ENCODE measurements at places on chromosomes 6 and 20.

DNA sequence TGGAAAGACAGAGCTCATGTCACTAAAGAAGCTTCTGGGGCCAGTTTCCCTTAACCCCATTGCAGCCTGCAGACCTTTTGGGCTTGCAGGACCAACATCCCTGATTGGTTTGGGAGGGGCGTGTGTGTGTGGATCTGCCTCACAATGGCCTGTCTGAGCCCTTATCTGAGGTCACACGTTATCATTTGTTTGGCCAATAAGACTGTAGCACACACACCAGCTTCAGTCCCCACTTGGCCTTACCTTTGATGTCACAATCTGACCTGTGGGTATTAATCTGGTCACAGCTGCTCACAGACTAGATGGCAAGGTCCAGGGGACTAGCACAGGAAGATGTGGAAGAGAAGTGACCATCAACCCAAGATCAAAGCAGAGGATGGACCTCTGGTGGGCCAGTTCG, at the start of gene SCP2D1:
Gene SCP2D1, plus strand, starts transcription at position 301 of the 400 bp plus-strand sequence. Its CDS starts 33 bp downstream, at position 334.
- H3K27me3 ChIP-seq, result no peaks in the 10 kb centered on the region
- H3K4me3 ChIP-seq, result no peak within 1 kb of the TSS
- no peak within 1 kb of the TSS for H3K27ac ChIP-seq

- H3K36me3 ChIP-seq, result peaks cover 45% of the 10 kb centered on the region
- DNase-seq, result no peak
- H3K4me1 ChIP-seq, result no peaks in the 10 kb centered on the region
- no peak overlapping the region for H3K4me3 ChIP-seq
Measured at GRCh38 chr6:44399991-44400390, 12.5 kb downstream of the CDC5L start.

DNA sequence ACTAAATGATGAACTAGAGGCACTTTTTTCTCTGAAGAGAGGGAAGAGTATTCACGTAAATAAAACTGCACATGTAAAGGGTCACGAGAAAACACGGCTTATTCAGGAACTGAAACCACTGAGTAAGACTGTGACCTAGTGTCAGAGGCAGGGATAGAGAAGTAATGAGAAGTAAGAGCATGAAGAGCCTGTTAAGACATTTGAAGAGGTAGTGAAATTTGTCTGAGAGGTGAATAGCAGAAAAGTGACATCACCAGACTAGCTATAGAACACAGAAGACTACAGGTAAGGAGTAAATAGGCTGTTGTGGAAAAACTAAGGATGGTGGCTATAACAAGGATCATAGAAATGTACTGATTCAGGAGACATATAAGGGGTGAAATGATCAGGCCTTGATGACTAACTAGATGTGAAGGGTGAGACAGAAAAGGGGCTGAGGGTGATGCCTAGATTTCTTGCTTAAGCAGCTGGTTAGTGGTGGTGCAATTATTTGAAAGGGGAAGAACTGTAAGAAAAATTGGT, 76.8 kb downstream of the REV3L start:
- no peak for DNase-seq
- H3K4me3 ChIP-seq, result no peak overlapping the region
- H3K27ac ChIP-seq, result no peak overlapping the region
- no peaks in the 10 kb centered on the region for H3K4me1 ChIP-seq
- H3K36me3 ChIP-seq, result peaks cover 35% of the 10 kb centered on the region
- no peaks in the 10 kb centered on the region for H3K27me3 ChIP-seq

- no peak overlapping the region for H3K27ac ChIP-seq
- no peaks in the 10 kb centered on the region for H3K4me1 ChIP-seq
- H3K27me3 ChIP-seq, result no peaks in the 10 kb centered on the region
- DNase-seq, result no peak
- no peak overlapping the region for H3K4me3 ChIP-seq
- H3K36me3 ChIP-seq, result no peaks in the 10 kb centered on the region
Measured at GRCh38 chr20:40414843-40415615, 274.0 kb downstream of the MAFB start.

DNA sequence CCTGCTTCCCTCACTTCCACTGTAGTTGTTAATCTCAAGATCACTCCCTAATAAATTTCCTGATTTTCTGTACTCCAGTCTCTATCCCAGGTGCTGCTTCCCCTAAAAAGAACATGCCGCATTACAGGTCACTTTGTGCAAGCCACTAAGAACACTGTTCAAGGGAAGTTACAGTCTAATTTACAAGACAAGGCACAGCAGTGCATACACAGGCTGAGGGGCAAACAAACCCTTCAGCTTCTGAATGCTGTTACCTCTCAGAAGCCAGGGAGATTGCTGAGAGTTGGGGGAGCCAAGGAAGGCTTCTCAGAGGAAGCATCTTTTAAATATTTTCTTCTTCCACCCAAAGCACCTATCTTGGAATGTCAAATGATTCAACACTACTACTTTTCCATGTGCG, 445.3 kb upstream of the FLRT3 start:
- DNase-seq, result no peak
- no peaks in the 10 kb centered on the region for H3K36me3 ChIP-seq
- no peaks in the 10 kb centered on the region for H3K4me1 ChIP-seq
- H3K27me3 ChIP-seq, result no peaks in the 10 kb centered on the region
- H3K27ac ChIP-seq, result no peak overlapping the region

DNA sequence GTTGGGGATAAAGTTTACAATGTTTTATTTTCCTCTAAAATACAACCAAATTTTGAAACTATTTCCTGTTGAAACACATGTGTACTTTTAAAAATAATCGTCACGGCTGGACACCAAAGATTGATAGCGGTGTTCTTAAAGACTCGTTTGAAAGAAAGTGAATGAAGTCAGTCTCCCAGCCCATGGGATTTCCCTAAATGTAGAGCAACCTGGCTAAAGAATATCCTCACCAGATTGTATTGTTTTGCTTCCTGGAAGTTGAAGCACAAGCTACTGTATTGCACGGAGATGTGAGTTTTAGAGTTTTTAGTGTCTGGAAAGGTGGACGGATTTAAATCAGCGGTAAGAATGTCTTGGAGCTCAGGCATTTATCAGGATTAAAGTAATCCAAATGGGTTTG, 189.5 kb downstream of the THBS2 start:
- no peak overlapping the region for H3K27ac ChIP-seq
- no peak overlapping the region for H3K4me3 ChIP-seq
- no peak for DNase-seq
- H3K36me3 ChIP-seq, result no peaks in the 10 kb centered on the region
- H3K27me3 ChIP-seq, result no peaks in the 10 kb centered on the region
- no peaks in the 10 kb centered on the region for H3K4me1 ChIP-seq

GRCh38 chr20:47283411-47283810, 73.1 kb downstream of the ZMYND8 start:
- no peak for DNase-seq
- peaks cover 5% of the 10 kb centered on the region for H3K4me1 ChIP-seq
- H3K27me3 ChIP-seq, result no peaks in the 10 kb centered on the region
- no peak overlapping the region for H3K27ac ChIP-seq
- peaks cover 44% of the 10 kb centered on the region for H3K36me3 ChIP-seq

DNA sequence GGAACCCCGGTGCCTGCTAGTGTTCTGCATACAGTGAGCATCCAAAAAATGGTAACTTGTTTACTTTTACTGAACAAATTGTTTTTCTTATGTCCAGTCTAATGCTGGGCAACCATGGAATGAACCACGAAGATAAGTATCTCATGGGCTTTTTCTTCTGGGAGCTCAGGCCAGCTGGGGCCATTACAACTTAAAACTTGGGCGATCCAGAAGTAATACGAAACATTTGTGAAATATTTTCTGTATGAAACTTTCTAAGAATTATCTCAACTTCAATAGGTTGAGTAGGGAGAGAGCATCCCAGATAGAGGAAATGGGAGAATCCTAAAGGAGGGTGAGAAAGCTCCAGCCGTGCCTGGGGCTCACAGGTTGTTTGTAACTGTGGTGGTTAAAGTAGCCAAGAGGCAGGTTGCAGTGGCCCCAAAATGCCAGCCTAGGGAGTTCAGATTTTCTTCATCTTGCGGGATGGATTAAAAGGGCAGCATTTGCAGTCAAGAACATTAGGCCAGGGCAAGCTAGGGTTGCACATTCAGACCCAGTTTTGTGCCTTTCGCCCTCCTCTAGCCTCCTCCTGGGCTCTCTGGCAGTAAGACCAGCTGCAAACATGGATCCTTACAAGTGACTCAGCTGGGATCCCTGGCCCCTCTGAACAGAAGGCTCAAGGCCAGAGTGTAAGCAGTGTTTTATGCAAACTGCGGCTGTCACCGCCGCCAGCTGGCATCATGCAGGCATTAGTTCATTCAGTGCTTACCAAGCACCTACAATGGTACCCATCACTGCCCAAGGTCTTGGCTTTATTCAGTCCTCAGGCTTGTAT, 41.5 kb downstream of the ELMO2 start:
- H3K4me3 ChIP-seq, result peak overlapping the region; percentile 86
- peaks cover 21% of the 10 kb centered on the region for H3K36me3 ChIP-seq
- peak overlapping the region; percentile 99 for H3K27ac ChIP-seq
- no peak for DNase-seq
- no peaks in the 10 kb centered on the region for H3K27me3 ChIP-seq

GRCh38 chr6:167855825-167856425, 29.2 kb downstream of the AFDN start:
- H3K27me3 ChIP-seq, result no peaks in the 10 kb centered on the region
- H3K4me3 ChIP-seq, result no peak overlapping the region
- H3K27ac ChIP-seq, result peak overlapping the region; percentile 82

Measured in cardiac muscle cell (in vitro differentiated cells and primary cell).